ENCODE measurements at places on chromosomes 12 and 14. TPM values are rescaled to one million over a fixed set of nuclear protein-coding genes. Genes with fewer than 3 reads are reported as not detected.

Gene OVCH1
- total RNA-seq = not detected

Gene NAV3
- total RNA-seq = not detected

DNA sequence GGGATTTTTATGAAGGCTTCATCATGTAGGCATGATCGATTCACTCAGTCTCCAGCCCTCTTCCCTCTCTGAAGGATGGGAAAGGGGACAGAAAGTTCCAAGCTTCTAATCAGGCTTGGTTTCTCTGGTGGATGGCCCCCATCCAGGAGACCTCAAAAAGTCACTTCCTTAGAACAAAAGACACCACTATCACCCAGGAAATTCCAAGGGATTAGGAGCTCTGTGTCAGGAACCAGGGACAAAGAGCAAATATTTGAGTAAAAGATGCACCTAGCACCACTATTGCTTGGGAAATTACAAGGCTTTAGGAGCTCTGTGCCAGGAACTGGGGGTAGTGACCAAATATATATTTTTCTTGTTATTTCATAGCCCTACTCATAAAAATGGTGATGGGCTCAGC lies 33.6 kb upstream of the TMX1 start:
- no peak for DNase-seq
- no peak overlapping the region for H3K27ac ChIP-seq
- peaks cover 15% of the 10 kb centered on the region for H3K27me3 ChIP-seq
- no peaks in the 10 kb centered on the region for H3K36me3 ChIP-seq

- H3K4me3 ChIP-seq = no peak overlapping the region
- H3K4me1 ChIP-seq = peaks cover 2% of the 10 kb centered on the region
- peaks cover 28% of the 10 kb centered on the region for H3K27me3 ChIP-seq
- DNase-seq = no peak
Measured at GRCh38 chr14:34081576-34082136, 130.8 kb upstream of the EGLN3 start.

Gene IGF1
- total RNA-seq = 0.52 TPM

DNA sequence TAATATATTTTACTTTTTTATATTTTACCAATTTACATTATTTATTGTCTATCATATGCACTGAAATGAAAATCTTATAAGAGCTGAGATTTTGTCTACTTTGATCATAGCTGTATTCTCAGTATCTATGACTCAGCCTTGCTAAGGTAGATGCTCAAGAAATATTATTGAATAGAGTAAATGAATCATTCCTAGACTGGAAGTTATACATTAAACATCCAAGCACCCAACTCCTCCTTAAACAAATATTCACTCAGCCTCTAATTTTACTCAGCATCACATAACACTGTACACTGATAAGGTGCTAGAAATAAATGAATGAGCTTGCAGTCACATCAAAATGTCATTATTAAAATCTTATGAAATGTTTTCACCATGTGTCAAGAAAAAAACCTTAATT lies 1424.9 kb downstream of the LRFN5 start:
- no peaks in the 10 kb centered on the region for H3K27me3 ChIP-seq
- no peak for DNase-seq
- no peak overlapping the region for H3K4me3 ChIP-seq
- no peak overlapping the region for H3K27ac ChIP-seq

- H3K4me1 ChIP-seq = peaks cover 14% of the 10 kb centered on the region
- H3K27ac ChIP-seq = no peak overlapping the region
- no peak for DNase-seq
- peaks cover 10% of the 10 kb centered on the region for H3K36me3 ChIP-seq
Measured at GRCh38 chr14:64997108-64997794, 10.6 kb downstream of the FNTB start.

Gene CAPZA3
- total RNA-seq = not detected

DNA sequence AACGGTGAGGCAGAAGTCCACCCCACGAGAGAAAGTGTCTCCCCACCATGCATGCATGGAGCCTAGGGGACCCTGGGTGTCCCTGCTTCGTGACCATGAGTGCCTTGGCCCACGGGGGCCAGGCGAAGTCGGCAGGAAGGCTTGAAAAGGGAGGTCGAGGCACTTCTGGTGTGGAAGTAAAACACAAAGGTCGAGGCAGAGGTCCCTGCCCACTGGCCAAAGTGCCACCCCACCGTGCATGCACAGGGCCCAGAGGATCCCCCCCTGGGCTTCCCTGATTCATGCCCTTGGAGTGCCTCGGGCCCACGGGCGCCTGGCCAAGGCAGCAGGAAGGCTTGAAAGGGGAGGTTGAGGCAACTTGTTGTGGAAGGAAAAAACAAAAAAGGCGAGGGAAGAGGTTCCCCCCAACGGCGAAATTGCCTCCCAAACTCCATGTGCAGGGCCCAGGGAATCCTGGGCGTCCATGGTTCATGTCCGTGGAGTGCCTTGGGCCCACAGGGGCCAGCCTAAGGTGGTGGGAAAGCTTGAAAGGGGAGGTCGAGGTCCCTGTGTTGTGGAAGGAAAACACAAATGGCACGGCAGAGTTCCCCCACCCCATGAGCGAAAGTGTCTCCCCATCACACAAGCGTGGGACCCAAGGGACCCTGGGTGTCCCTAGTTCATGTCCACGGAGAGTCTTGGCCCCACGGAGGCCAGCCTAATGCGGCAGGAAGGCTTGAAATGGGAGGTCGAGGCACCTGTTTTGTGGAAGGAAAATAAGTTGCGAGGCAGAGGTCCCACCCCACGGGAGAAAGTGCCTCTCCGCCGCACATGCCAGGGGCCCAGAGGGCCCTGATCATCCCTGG lies 372.1 kb downstream of the ALG10 start:
- no peaks in the 10 kb centered on the region for H3K36me3 ChIP-seq
- H3K4me3 ChIP-seq = no peak overlapping the region
- H3K27me3 ChIP-seq = no peaks in the 10 kb centered on the region
- no peak for DNase-seq
- H3K4me1 ChIP-seq = no peaks in the 10 kb centered on the region
- H3K27ac ChIP-seq = no peak overlapping the region

- H3K4me3 ChIP-seq = no peak overlapping the region
- peak; percentile 49 for DNase-seq
- peaks cover 12% of the 10 kb centered on the region for H3K27me3 ChIP-seq
- no peaks in the 10 kb centered on the region for H3K36me3 ChIP-seq
Measured at GRCh38 chr14:59688224-59689170, 111.9 kb upstream of the CCDC175 start.

DNA sequence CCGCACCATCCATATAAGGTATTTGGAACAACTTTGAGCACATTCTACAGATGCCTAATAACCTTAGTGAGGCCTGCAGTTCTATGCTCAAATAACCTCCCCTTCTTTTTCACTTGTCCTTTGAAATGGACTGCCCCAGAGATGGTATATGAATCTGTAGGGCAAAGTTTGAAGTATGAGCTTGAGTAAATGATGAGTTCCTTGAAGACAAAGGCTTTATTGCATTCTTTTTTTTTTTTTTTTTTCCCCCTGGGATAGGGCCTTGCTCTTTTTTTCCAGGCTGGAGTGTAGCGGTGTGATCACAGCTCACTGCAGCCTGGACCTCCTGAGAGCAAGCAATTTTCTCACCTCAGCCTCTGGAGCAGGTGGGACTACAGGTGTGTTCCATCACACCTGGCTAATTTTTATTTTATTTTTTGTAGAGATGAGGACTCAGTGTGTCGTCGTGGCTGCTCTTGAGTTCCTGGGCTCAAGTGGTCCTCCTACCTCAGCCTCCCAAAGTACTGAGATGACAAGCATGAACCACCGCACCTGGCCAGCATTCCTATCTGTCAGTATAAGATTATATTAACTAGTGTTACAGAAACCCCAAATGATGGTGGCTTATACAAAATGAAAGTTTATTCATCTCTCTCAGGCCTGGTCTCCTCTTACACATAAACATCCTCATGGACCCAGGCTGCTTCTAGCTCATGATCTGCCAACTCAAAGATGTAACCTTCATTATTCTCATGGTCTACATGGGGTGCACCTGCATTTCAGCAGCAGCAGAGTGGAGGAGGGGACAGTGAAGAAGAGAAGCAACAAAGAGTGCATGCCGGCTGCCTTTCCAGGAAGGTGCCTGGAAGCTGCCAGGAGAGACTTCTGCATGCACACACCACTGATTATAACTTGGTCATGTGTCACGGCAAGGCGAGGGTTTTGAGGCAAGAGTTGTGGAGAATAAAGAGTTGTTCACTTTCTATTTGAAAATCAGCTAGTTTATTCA lies 101.4 kb downstream of the DUSP16 start:
- peak overlapping the region; percentile 30 for H3K27ac ChIP-seq
- H3K4me3 ChIP-seq = no peak overlapping the region
- DNase-seq = no peak
- H3K27me3 ChIP-seq = no peaks in the 10 kb centered on the region

Gene C12orf76
- total RNA-seq = 15.5 TPM

Gene SMOC1
- not detected for total RNA-seq

Gene RDH16
- total RNA-seq = 0.37 TPM

DNA sequence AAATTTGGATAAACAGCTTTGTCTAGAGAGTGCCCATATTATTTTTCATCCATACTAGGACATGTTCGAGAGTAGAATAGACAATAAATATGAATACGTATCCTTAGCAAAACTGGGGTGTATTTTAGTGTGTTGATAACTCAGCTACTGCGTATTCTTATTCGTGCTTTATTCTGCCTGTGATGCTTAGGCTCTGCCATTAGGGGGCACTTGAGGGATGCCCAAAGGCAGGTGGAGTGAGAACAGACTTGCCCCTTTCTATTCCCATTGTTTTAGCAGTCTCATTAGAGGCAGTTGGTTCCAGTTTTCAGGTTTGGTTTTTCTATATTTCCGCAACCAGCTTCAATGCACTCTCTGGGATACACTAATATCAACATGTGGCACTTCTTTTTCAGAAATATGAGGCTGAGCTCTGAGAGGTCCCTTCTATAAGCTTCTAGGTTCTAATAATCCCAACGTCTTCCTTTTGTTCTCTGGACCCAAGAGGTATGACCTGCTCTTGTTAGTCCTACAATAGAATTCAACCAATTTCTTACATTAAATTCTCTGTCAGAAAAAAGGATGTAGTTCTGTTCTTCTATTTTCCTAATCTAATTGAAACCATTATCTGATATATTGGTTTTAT lies 985.7 kb upstream of the FBXO33 start:
- DNase-seq = no peak
- no peaks in the 10 kb centered on the region for H3K4me1 ChIP-seq
- no peak overlapping the region for H3K4me3 ChIP-seq
- no peaks in the 10 kb centered on the region for H3K36me3 ChIP-seq
- no peak overlapping the region for H3K27ac ChIP-seq
- H3K27me3 ChIP-seq = no peaks in the 10 kb centered on the region

GRCh38 chr12:68794653-68795251 lies 13.2 kb upstream of the MDM2 start:
- H3K27ac ChIP-seq = no peak overlapping the region
- no peak for DNase-seq
- H3K36me3 ChIP-seq = no peaks in the 10 kb centered on the region
- no peak overlapping the region for H3K4me3 ChIP-seq

Gene ADGRD1
- not detected for total RNA-seq

GRCh38 chr14:90505531-90505930 lies 108.7 kb downstream of the CALM1 start:
- no peaks in the 10 kb centered on the region for H3K36me3 ChIP-seq
- peaks cover 9% of the 10 kb centered on the region for H3K4me1 ChIP-seq
- no peak overlapping the region for H3K4me3 ChIP-seq
- no peak overlapping the region for H3K27ac ChIP-seq
- H3K27me3 ChIP-seq = peaks cover 25% of the 10 kb centered on the region

DNA sequence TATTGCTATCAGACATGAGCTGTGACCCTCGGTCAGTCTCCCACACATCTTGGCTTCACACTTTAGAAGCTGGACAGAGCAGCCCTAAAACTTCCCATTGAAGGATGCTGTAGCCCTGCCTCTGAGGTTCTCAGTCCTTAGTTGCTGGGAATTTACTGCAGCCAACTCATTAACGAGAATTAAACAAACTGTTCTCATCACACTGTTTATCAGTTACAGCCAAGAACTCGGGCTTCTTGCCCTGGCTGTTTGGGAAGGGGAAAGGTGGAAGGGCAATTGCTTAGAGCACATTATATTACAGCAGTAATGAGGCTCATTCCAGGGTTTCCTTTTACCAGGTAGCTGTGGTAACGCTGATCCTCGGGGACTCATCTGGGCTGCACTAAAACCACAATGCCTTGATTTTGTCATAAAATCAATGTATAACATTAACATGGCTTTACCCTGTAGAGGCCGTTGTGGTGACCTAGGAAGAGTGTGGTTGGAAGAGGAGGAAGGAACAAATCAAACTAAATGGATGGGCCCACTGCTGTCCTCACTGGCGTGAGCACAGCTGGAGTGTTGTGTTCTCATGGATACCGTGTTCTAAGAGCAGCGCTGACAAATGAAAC lies 87.1 kb downstream of the GPR135 start:
- H3K27me3 ChIP-seq = peaks cover 47% of the 10 kb centered on the region
- no peaks in the 10 kb centered on the region for H3K36me3 ChIP-seq
- no peak for DNase-seq
- no peak overlapping the region for H3K4me3 ChIP-seq

DNA sequence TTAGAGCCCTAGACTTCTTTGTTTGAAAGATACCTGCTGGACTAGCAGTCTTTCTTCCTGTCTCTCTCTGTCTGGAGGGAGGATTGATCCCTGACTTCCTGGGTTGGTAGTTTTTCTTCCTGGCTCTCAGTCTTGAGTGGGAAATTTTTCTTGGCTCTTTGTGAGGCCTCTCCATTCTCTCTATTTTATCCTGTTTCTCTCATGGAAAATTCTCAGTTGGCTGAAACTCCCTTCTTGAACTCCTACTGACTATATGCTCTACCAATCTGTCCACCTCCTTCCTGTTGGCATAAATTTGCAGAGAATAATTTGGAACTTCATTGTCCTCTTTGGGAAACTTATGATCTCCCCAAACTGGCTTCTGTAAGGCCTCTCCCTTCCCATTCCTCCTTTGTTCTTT lies 24.1 kb upstream of the MUCL1 start:
- no peaks in the 10 kb centered on the region for H3K27me3 ChIP-seq
- no peak overlapping the region for H3K4me3 ChIP-seq
- no peaks in the 10 kb centered on the region for H3K36me3 ChIP-seq

Gene GARIN6
- total RNA-seq = not detected

DNA sequence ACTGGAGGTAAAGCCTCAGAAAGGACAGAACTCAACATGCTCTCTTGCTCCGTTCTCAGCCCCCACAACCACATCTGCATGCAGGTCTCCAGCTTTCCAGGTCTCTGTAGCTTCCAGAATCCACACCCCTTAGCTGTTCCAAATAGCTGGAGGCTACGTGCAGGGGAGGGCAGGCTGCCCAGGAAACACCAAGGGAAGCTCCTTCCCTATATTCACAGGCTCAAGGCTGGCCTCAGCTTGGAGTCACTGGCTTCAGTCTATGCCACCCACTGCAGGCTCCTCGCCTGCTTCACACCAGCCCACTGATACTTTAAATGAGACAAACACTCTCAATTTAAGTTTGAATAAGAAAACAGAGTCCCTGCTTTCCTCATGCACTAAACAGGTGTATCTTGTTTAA lies 73.3 kb downstream of the ASCL4 start:
- no peak for DNase-seq
- no peak overlapping the region for H3K27ac ChIP-seq
- H3K4me3 ChIP-seq = no peak overlapping the region
- no peaks in the 10 kb centered on the region for H3K36me3 ChIP-seq

Measured in activated CD8-positive, alpha-beta T cell treated with anti-CD3 and anti-CD28 coated beads, Interleukin-2, amount 10 ng/mL, durations not matched to agents 7 days and 5 days (primary cell).